ENCODE measurements at places on chromosomes 12 and 14.

DNA sequence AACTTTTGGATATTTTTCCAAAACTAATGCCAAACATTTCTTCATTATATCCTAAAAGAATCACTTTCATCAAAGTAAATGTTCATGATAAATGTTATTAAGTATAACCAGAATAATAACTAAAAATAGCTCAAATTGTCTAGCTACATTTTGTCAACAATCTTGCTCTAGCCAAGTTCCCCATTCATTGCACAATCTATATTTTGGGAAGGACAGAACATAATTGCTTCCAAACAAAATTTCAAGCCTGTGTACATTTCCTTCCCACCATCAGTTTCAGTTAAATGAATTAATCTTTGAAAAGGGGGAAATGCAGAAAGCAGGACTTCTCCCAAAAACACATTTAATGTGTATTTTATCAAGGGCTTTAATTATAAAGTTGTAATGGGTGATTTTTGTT is 98.0 kb upstream of the PLEKHG7 start:
- peak; percentile 60 for DNase-seq

DNA sequence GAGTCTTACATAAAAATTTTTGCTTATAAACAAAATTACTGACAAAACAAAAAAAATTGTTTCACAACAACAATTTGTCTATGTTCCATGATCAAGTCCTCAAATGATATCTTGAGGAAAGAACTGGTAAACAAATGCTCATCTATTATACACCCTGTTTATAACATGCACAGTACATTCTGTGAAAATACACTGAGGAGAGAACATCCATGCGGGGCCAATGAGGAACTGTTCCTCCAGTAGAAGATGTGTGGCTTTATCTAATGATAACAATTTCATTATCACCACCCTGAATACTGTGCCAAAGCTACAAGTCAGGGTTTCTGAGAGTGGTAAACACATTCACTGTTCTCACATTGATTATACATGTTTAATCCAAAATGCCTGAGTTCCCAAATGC is 10.8 kb downstream of the MLH3 start:
- no peak for DNase-seq

DNA sequence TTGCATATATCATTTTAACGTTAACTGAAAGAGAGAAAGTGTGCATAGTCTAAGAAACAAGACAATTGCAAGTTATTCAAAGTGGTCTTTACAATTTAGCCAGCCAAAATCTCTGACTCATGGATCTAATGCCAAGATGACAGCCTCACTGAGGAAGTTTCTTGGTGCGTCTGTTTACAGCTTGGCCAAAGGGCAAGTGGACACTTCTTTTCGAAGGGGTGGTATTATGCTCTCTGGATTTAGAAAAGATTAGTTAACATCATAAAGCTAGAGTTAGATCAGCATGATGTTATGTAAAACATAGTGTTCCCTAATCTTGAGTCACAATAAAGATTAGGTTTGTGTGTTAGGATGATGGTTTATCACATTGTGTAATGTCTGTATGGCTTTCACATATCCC is 51.5 kb upstream of the SLC2A13 start:
- DNase-seq, result no peak

DNA sequence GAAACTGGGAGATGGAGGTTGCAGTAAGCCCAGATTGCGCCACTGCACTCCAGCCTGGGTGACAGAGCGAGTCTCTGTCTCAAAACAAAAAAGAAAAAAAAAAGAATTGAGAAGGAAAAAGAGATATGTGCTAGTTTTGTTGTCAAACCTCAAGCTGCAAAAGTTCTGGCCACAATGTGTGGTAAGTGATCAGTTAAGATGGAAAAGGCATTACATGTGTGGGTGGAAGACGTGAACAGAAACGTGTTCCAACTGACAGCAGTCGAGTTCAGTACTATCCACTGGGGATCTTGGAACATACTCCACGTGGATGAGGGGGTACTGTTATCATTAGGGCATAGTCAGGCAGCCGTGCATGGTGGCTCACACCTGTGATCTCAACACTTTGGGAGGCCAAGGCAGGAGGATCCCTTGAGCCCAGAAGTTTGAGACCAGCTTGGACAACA is 17.3 kb downstream of the GPR68 start:
- DNase-seq, result no peak

DNA sequence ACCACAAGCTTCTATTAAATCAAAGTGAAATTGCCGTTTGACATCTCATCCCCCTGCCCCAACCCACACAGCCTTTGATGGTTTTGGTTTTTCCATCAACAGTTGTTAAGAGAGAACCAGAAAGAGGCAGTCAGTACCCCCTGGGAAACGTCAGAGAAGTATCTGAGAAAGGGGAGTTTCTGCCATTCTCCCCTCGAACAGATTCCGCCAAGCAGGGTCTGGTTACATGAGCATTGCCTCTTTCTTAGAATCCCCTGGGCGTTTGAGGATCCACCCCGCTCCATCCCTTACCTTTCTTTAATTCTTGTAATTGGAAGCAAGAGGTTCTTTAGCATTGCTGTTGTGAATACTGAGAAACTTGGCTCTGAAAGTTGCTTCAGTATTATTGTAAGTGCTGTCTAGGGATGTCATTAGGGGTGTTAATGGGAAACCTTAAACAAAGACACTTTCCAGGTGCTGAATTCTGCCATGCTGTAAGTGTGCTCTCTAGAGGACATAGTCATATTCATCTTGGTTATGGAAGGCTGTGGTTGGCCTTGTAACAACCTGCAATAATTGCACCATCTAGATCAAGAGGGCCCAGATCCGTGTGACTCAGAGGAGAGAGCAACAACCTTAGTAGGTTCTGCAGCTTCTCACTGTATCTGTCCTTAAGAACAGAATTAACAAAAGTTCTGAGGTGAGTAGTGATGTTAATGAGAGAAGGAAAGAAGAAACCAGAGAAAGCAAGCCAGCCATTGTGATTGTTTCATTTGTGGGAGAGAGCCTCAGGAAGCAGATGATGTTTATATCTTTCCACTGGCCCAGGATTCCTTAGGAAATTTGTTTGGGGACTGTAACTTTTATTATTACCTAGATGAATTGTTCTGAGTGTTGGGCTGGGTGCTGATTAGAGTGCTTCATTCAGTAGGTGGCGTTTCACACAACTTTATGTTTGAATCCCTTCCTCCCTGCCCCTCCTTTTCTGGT is 9.0 kb downstream of the TMBIM6 start:
- no peak for DNase-seq

- no peak for DNase-seq
Measured at GRCh38 chr12:40331886-40332285, 107.1 kb downstream of the LRRK2 start.

DNA sequence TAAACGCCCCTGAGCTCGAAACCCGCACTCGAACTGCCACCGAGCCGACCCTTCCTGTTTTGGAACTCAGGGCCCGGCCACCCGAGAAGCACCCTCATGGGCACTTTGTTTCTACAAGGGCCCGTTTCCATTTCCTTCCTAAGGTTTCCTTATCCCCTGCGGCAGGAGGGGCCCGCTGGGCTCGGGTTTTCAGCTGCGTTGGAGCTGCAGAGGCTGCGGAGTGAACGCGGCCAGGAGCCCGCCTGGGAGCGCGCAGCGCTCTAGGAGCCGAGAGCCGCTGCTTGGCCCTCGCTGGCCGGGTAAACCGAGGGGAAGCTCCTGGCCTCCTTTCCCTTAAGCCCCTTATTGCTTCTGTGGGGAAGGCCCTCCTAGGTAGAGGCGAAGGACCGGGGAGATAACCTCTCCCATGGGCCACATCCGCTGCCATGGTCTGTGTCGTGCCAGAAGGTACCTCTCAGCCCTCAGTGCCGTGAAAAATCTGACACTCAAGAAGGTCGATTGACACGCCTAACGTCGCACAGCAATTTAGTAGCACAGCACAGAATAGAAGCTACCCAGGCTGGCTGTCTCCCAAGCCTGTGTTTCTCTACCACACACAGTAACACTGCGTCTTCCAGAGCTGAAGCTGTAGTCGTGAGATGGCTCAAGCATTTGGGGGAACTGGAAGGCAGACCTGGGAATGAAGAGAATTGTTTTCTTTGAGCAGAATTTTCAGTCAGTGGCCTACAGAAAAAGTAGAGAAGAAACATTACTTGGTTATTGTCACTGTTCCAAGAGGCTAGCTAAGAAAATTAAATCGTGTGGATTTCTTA is 12.9 kb upstream of the CALM1 start:
- DNase-seq, result peak; percentile 70

DNA sequence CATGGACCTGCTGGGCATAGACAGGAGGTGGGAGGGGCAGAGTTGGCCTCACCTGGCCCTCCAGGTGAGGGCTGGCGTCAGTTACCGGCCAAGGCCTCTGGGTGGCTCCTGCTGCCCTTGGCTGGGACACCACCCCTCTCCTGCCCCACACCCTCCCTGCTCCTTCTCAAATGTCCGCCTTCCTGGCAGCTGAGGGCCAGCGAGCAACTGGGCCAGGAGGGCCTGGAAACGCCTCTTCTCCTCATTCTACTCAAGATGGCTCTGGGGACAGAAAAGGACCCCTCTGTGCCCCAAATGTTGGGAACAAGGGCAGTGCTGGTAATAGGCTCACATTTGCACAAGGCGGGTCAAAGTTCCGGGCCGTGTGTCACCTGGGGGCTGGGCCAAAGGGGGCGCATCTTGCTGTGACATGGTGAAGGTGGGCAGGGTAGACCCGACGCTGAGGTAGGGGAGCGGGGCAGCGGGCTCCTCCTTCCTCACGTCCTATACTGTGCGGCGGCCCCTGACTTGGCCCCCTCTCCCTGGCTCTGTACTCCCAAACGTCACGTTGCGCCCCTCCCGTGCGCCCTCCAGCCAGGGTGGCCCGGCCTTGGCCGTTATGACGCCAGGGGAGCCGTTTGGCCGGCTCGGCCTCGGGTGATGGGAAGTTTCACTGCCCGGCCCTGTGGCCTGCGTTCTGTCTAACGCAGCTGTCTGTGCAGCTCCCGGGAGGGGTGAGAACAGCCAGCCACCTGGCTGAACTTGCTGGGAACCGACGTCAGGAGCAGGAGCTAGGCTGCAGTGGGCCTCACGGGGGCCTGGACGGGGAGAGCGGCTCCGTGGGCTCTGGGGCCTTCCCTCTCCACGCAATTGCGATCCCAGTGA is 18.0 kb upstream of the DLK1 start:
- DNase-seq, result no peak

DNA sequence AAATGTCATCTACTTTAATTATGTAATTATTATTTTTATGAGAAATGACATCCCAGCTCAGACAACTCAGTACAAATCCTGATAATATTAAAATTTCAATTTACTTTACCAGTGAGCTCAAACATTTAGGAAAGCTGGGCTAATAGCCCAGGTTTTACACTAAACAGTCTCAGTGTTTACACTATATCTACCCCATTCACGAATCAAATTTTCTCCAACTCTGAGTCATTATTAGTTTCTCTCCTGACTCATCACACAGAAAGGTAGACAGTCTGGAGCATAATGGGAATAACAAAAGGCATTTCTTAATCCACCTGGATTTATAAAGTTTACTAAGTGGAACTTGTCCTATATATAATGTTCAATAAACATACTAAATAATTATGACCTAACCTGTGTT is 5.7 kb downstream of the PAWR start:
- DNase-seq, result no peak

DNA sequence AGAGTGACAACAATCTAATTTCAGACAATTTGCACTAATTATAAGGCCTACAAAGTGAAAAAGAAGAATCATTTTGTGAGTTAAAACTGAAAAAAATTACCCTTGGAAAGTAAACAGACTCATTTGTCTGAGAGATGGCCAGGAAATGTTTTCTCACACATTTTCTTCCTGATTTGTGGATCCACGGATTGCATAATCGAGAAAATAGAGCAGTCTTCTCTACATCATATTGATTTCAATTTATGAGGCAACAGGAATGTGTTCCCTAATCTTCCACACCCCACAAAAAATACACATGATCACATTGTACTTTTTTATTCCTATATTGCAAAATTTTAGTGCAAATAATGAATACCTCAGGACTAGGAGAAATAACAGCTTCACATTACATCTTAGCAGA is 160.8 kb downstream of the CCER1 start:
- DNase-seq, result no peak

GRCh38 chr14:76780360-76780759 is 19.1 kb downstream of the VASH1 start:
- DNase-seq, result no peak

DNA sequence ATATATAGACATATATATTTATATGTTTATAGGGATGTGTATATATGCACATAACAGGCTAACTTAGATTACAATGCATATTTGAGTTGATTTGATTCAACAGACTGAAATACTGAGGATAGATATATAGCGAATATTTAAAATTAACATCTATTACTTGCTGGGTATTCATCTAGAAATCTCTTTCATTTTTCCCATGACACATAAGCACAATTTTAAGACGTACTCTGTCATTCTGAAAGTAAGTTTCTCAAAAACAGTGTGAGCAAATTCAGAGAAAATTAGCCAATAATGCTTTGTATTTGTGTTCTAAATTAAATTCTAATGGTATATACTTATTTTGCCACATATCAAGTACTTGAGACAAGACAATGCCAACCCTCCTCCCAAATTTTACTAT is 907.5 kb upstream of the MDGA2 start:
- no peak for DNase-seq

DNA sequence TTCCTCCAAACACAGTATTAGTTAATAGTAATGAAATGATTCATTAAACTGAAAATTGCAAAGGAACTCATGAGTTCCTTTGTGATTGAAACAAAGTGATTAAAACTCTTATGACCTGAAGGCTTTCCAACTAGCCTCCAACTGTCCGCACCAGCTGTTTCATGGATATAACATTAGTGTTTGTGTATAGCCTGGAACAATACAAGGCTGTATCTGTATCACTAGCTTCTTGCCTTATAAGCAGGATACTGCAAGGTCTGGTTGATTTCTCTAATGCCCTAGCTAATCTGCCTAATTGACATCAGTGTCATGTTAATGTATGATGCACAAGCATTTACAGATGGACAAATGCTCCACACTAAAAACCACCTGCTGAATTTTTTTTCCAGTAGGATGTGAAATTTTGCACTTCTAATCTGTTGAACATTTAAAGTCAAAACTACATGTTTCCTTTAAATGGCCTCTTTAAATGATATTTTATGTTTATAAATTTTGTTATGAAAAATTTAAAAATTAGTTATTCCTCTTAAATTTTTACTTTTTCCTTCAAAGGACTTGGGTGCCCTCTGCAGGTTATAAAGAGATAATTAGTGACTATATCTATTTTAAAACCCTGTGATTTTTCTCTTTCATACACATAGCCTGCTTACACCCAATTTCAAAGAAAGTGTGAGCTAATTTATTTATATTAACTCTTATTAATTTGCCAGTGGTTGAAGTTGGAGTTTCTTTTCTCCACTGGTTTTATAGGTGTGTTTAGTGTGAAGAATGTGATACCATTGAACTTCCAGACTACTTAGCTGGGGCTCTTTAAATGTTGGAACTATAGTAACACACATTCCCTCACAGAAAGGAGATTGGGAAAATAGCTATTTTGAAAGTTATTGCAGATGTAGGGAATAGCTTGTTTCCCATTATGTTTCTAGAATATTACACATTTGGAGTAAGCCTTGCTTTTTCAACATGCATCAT is 25.4 kb downstream of the AP5M1 start:
- no peak for DNase-seq

All from right lung (tissue), 10 donors.